ENCODE measurements at places on chromosomes 12 and 14.

DNA sequence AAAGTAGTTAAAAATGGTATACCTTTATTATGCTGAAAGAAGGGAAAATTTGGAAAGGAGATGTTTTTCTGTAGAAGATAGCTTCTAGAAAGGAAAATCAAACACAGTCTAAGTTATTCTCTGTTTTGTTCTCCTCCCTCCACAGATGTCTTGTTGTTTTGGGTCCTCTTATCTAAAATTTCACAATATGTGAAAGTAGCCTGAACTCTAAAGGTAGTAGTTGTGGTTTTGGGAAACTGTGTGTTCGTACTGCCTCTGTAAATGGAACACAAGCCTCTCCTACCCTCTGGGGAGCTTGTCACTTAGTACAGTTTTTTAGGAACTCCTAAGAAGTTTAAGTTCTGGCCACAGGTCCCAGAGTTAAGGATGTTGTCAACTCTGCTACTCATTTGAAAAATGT is 112.6 kb downstream of the CRADD start:
- DNase-seq = no peak

GRCh38 chr14:59771577-59771976 is 99.0 kb downstream of the RTN1 start:
- DNase-seq = no peak

DNA sequence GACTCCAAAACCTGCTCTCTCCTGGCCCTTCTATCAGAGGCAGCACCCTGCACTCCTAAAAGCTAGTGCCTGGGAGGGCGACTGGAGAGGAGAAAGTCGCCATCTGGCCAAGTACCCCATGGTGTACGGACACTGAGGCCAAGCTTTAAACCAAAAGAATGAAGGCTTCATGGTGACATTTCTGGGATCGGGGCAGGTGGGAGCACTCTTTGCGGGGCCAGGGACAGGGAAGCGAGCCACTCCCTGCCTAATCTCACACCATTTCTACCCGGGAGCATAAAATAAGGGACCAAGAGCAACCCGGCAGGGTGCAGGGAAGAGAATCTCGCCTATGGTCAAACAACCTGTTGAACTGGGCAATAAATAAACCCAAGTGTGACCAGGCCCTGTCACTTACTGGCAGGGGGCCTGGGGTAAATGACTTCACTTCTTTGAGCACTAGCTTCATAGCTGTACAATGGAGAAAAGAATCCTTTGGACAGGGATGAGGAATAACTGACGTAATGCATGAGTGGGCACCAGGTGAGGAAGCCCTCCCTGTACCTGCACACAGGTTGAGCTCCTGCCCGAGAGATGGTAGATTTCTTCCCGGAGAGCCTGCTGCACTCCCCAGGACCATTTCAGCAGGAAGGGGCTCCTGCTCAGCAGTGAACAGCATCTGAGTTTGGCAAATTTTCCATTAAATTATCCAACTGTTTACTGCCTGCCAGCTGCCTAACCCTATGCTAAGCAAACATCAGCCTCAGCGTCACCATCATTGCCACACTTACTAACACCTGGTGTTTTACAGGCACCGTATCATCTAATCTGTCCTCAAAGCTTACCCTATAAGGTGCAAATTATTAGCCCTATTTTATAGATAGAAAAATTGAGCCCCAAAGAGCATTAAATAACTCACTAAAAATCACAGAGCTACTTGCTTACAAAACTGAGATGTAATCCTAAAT is 2.0 kb downstream of the SERPINA1 start:
- DNase-seq = no peak

- no peak for DNase-seq
Measured at GRCh38 chr12:8628731-8629130, 16.1 kb upstream of the AICDA start.

- no peak for DNase-seq
Measured at GRCh38 chr14:74580275-74580672, 31.8 kb downstream of the LTBP2 start.

GRCh38 chr12:122371475-122372045 is 50.9 kb downstream of the CLIP1 start:
- DNase-seq = no peak

GRCh38 chr14:53872681-53873089 is 83.9 kb downstream of the BMP4 start:
- DNase-seq = no peak

GRCh38 chr14:73576391-73576790 is 7.4 kb downstream of the ACOT2 start:
- no peak for DNase-seq
